Bronchial epithelial cell (primary cell): ENCODE measurements at places on chromosomes 6 and 20. TPM values are rescaled to one million over a fixed set of nuclear protein-coding genes. Genes with fewer than 3 reads are reported as not detected.

Gene PAQR8
- 1.3 and 5.6 TPM in 2 replicates for total RNA-seq

Gene C20orf204
- 0.53 and 1.2 TPM in 2 replicates for total RNA-seq

Gene BFSP1
- total RNA-seq, result 2.9 and 3.6 TPM in 2 replicates

Gene PLA2G7
- not detected in 2 replicates for total RNA-seq

Gene OXT
- total RNA-seq, result not detected in 2 replicates

Gene TEAD3
- total RNA-seq, result 5.3 and 7.6 TPM in 2 replicates

Gene HLA-DQA2
- total RNA-seq, result not detected in 2 replicates

Gene SLC22A2
- total RNA-seq, result not detected in 2 replicates

Gene FAM209A
- total RNA-seq, result 0.26 TPM in 1 of 2 replicates, not detected in the other

Gene C20orf96
- total RNA-seq, result 0.64 and 0.79 TPM in 2 replicates

Gene SEMG1
- not detected in 2 replicates for total RNA-seq

Gene RSPH9
- under 0.01 and 0.13 TPM in 2 replicates for total RNA-seq

Gene OPRM1
- total RNA-seq, result not detected in 2 replicates

Gene HLA-DRB5
- not detected in 2 replicates for total RNA-seq

Gene PPP1R3G
- 1.8 and 1.9 TPM in 2 replicates for total RNA-seq

Gene ANGPT4
- not detected in 2 replicates for total RNA-seq

Gene TBXT
- total RNA-seq, result not detected in 2 replicates

Gene CGAS
- total RNA-seq, result 3.6 and 3.9 TPM in 2 replicates

Gene SIRPD
- not detected in 2 replicates for total RNA-seq

Gene CLIC5
- total RNA-seq, result not detected in 2 replicates

Gene C6orf58
- not detected in 2 replicates for total RNA-seq

Gene MEP1A
- total RNA-seq, result not detected in 2 replicates

Gene NFS1
- 14.1 and 15.5 TPM in 2 replicates for total RNA-seq

Gene RAMACL
- 1.6 and 1.7 TPM in 2 replicates for total RNA-seq

Gene WFDC2
- not detected in 2 replicates for total RNA-seq

Gene HDGFL1
- total RNA-seq, result not detected in 2 replicates

Gene MLN
- total RNA-seq, result not detected in 2 replicates
